ENCODE measurements at places on chromosomes 2 and 18.
A peak's percentile ranks its signal among the peaks of the same experiment; 100 is the strongest.

- DNase-seq = peak; percentile 60
Measured at GRCh38 chr2:56474412-56475158, 290.8 kb downstream of the CCDC85A start.

GRCh38 chr2:43055086-43055912 lies 171.1 kb downstream of the ZFP36L2 start:
- no peak for DNase-seq

DNA sequence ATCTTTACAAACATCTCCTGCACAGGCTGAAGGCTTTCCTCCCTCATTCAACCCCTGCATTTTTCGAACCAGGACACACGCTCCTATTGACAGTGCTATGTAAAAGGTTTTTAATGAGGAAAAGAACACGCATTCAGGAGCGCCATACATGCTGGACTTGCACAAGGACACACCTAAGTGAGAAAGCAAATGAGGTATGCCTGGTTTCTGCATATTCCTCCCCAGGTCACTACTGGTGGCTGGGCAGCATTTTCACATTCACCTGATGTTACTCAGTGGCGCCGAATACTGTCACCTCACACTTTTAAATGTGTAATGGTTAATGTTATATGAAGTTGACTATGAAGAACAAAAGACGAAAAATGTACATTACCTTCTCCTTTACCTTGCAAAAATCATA lies 150.6 kb downstream of the ANTXR1 start:
- no peak for DNase-seq

DNA sequence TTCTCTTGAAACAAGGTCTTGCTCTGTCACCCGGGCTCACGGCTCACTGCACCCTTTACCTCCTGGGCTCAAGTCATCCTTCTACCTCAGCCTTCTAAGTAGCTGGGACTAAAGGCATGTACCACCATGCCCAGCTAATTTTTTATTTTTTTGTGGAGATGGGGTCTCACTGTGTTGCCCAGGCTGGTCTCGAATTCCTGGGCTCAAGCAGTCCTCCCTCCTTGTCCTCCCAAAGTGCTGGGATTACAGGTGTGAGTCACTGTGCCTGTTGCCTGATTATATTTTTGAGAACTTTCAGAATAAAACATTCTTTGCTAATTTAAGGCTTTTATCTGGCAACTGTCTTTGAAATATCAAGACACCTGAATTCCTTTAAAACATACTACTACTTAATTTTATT lies 47.9 kb downstream of the BIRC6 start:
- DNase-seq = no peak

- DNase-seq = no peak
Measured at GRCh38 chr18:261398-262073, 6.3 kb downstream of the THOC1 start.

- DNase-seq = no peak
Measured at GRCh38 chr18:44229693-44230108, 451.0 kb upstream of the SETBP1 start.

GRCh38 chr2:85769236-85769982 lies 15.6 kb downstream of the ATOH8 start:
- DNase-seq = peak; percentile 61

DNA sequence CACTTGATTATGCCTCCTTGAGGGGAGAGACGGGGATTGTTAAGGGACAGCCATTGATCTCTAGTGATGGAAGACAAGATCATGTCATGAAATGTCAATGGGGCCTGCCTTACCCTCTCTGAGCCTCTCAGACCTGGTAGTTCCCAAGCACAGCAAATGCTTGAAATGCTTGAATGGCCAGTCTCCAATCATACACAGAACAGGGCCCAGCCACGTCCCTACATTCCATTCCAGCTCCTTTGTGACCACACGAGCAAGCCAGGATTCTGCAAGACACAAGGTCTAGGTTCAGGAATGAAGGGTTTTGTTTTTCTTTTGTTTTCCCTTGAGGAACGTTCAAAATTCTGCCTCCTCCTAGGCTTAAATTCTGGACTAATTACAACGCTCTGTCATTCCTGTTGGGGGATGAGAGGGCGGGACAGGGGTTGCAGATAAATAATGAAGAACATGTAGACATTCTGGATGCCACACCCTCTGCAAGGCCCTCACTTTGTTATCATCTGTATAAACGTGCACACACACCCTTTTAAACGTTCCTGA lies 98.1 kb upstream of the YPEL5 start:
- DNase-seq = no peak

DNA sequence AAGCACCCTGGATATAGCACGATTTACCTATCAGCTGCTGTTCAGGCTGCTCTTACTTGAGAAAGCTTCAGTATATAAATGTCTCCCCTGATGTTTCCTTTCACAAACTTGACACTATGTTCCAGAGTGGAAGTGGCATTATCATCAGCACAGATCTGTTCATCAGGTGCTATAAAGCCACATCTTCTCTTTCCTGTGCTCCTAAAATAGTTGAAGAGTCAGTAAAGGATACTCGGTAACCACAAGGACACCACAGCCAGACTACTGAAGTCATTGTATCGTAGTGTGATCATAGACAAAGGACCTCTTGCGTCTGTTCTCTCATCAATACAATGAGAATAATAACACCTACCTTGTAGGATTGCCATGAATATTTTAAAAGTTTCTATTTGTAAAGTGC lies 841.0 kb upstream of the CELF4 start:
- DNase-seq = no peak

DNA sequence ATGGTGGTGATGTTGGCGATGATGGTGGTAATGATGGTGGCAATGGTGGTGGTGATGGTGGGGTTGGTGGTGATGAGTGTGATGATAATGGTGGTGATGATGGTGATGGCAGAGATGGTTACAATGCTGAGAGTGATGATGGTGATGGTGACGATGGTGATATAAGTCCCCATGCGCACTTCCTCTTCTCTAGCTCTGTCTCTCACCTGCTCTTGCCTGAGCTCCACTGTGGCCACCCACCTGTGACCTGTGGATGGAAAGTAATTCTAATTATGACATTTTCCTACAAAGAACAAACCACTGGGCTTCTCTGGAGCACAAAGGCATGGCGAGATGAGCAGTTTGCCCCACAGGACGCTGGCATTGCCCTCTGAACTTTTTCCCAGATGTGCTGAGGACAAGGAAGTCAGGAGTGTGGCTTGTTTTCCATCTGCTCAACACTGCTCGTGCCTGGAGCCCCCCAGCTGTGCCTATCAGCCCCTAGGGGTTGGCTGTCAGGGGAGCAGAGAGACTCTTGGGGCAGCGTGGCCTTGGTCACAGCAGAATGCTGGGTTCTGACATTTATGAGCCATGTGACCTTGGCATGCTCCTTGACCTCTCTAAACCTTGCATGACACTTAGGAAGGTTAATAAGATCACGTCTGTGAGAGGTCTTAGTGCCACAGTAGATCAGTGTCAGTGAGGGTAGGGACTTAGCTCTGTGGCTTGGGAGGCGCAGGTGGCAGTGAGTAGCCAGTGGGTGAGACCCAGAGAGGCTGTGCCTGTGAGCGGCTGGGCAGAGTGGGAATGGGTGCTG lies 68.4 kb downstream of the RRM2 start:
- no peak for DNase-seq

DNA sequence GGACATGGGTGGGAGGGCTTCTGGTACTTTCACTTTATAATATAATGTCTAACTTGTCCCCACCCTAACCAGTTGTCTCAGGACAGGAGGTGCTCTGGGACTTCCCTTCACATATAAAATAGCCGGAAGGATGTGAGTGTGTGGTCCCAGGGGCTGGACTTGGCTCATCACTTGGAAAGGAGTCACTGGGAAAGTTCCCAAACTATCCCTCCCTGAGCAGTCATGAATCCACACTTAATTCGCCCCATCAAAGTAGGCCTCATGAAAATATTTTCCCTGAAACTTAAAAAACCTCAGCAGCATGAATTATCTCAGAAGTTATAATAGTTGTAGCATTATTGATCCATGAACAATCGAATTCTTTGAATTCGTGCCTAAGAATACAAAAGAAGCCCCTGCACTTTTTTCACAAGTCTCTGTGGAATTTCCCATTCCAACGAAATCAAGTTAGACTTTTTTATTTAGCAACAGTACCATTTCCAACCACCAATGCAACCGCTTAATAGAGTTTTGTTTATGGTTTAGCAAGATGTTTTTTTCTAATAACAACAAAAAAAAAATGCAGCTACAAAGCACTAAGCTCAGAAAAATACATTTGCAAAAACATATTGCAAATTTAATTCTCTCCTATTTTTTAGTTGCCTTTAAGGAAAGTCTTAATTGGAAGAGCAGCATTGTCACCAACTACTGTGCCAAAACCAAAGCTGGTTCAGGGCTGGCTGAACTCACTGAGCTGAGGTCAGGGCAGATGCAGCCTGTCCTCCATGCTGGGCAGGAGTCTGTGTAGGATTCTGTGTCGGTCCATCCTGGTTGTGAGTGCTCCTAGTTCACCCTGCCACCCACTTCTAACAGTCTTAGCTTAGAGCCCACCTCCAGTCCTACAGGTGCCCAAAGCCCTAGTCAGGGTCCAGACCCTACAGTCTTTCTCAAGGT lies 68.8 kb upstream of the SPTBN1 start:
- DNase-seq = no peak

GRCh38 chr2:240259201-240259923 lies 118.9 kb upstream of the OTOS start:
- no peak for DNase-seq

- DNase-seq = no peak
Measured at GRCh38 chr2:157439824-157440186, 4.1 kb downstream of the CYTIP start.

DNA sequence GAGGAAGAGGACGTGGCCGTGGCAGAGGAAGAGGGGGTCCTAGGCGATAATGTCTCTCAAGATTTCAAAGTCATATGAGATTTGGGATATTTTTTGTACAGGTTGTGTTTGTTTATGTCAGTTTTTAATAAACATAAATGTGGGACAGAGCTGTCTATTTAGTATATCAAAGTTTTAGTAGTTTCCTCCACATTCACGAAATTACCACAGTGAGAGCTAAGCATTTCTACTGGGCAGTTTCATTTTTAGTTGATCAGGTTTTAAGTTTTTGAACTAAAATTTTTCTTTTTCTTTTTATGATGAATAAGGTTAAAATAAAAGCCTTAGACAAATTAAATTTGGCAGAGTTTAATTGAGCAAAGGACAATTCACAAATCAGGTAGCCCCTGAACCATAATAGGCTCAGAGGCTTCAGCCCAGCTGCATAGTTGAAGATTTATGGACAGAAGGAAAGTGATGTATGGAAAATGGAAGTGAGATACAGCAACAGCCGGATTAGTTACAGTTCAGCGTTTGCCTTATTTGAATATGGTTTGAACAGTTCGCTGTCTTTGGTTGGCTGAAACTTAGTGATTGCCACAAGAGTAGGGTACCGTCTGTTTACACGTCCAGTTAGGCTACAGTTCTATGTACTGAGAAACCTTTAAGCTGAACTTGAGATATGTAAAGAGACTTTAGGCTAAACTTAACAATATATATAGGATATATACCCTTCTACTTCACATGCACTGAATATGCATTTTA lies 17.1 kb downstream of the SNRPD1 start:
- DNase-seq = no peak

- DNase-seq = no peak
Measured at GRCh38 chr2:68548396-68548795, 81.0 kb downstream of the APLF start.

DNA sequence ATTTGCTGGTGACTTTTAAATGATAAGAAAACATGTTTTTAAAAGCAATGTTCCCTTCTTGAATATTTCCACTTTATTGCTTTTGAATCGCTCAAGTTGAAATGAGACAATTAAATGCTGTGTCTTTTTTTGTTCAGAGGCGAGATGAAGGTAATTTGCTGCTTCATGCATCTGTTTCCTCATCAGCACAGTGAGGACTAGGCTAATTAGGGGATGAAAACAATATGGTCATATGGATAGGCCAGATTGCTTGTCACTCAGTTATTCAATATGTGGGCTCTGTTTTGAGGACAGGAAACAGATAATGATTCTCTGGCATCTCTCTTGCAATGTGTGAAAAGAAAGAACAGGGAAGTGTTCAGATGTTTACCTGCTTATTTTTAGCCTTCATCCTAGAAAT lies 61.0 kb downstream of the ERBB4 start:
- no peak for DNase-seq

- no peak for DNase-seq
Measured at GRCh38 chr18:79921984-79922965, 29.2 kb downstream of the SLC66A2 start.

DNA sequence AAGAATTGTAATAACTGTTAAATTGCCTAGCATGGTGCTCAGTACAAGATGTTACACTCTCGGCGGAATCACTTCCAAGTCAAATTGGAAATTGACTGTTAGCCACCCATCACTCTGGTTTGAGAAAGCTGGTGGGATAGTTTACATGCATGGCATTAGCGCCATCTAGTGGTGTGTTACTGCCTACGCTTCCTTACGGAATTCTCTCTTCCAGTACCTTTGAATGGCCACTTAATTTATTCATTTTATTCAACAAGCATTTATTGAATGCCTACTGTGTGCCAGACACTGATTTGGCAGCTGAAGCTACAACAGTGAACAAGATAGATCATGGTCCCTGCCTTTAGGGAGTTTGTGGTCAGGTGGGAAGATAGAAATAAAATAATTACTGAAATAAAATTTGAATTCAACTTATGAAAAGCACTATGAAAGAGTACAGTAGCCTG lies 171.2 kb downstream of the TMEM247 start:
- DNase-seq = peak; percentile 79

GRCh38 chr2:175097297-175097696 lies 70.7 kb downstream of the ATF2 start:
- no peak for DNase-seq

DNA sequence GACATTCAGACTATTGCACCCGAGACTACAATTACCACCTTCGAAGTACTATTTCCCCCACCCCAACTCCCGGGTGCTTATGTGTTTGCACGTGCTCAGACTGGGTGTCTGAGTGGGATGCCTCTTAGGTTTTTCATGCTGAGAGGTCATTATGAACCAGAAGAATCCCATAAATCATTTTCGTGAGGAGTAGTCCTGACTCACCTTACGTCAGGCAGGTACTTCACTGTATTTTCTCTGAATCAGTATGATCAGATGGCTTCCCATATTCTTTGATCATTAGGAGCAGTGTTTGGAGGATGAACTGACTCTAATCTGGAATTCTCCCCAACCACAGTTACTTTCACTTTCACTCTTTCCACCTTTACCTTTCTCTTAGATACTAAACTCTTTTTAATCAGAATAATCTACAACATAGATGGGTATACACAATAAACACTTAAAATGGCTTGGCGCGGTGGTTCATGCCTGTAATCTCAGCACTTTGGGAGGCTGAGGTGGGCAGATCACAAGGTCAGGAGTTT lies 38.4 kb upstream of the STAT4 start:
- no peak for DNase-seq

GRCh38 chr2:8876628-8877027 lies 39.2 kb upstream of the KIDINS220 start:
- no peak for DNase-seq

GRCh38 chr2:200353874-200354273 lies 47.4 kb downstream of the SPATS2L start:
- no peak for DNase-seq
